ENCODE measurements at places on chromosomes 7 and 10. TPM values are rescaled to one million over a fixed set of nuclear protein-coding genes. Genes with fewer than 3 reads are reported as not detected.

- DNase-seq = no peak
Measured at GRCh38 chr7:94183289-94183749, 179.2 kb upstream of the BET1 start.

DNA sequence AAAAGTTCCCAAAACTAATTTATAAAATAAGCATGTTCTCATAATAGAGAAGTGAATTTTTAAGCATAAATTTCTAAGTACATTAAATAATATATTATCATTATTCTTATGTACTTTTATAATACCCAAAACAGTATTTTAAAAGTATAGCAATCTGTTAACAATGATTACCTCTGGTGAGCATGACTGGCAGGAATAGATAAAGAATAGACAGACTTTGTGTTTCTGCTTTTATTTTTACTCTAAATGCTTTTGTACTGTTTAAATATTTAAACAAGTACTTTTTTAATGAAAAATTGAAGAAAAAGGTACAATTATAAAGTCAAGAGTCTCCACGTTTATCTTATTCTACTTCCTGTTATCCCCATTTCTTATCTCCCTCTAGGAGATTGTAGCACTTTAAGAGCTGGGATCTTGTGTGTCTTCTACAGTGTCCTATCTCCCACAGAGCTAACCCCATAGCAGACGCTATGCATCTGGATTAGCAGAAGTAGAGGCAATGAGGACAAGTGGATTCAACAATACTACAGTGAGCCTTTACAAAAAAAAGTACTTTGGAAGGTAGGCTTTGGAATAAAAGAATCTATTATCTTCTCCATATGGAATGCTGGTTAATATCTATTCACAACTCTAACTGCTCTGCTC is 42.9 kb downstream of the IDE start:
- DNase-seq = no peak

DNA sequence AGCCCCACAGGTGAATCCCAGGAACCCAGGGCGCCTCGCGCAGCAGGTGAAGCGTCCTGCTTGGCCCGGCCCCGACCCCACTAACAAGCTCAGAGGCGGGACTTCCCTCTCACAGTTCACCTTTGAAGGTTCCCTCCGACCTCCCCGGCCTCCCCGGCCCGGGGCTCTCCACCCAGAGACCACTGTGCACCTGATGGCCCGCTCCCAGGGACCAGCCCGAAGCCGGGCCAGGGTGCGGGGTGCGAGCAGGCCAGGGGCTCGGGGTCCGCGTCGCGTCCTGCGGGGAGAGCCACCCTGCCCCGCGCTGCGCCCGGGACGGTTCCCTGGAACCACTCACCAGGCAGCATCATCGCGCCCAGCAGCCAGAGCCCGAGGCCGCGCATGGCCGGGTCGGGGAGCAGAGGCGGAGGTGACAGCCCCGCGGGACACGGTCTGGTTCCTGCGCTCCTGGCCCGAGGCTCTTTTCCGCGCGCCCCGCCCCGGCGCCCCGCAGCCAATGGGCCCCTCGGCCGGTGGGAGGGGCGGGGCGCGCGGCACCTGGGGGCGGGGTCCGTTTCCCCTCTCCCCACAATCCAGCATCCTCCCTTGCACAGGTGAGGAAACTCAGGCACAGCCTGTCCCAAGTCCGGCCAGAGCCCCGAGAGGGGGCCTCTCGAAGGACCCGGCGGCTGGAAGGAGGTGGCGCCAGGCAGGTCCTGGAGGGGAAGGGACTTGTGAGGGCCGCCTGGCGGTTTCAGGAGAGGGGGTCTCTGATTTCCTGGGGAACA is at the start of gene ADAM8:
Gene ADAM8 (minus strand): TSS at position 434 of the 767 bp plus-strand sequence. CDS start 51 bp downstream, at position 383.
- no peak for DNase-seq

DNA sequence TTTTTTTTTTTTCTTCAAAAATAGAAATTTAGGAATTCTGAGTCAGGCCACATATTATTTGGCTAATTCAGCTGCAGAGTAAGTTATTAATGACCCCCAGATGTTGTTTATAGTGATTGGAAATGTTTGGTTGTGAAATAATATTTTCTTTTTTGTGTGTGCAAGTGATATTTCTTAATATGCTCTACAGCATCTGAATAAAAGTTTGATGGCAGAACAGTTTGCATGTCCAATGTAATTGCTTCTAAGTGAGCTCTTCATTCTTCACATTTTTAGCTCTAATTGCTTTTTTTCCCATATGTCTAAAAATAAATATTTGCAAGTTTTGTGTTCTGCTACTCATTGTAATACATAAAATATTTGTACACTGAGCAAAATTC is 116.0 kb downstream of the ARID5B start:
- no peak for DNase-seq

DNA sequence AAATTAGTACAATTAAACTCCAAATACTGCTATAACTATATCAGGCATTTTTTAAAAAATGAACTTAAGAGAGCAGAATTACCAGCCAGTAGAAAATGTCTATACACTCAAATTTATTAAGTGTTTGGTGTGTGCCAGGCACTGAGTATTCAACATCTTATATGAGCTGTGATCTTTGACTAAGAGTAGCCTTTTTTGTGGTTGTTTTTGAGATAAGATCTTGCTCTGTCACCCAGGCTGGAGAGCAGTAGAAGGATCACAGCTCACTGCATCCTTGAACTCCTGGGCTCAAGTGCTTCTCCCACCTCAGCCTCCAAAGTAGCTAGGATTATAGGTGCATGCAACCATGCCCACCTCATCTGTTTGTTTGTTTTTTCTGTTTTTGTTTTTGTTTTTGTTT is 102.5 kb upstream of the CELF2 start:
- no peak for DNase-seq

Gene HSPB1
- total RNA-seq = 1,198 TPM

Gene CLCN1
- 1.2 TPM for total RNA-seq

Gene FFAR4
- total RNA-seq = 6.1 TPM
